ENCODE measurements at places on chromosomes 16 and 17. TPM values are rescaled to one million over a fixed set of nuclear protein-coding genes. Genes with fewer than 3 reads are reported as not detected.
A peak's percentile ranks its signal among the peaks of the same experiment; 100 is the strongest.

DNA sequence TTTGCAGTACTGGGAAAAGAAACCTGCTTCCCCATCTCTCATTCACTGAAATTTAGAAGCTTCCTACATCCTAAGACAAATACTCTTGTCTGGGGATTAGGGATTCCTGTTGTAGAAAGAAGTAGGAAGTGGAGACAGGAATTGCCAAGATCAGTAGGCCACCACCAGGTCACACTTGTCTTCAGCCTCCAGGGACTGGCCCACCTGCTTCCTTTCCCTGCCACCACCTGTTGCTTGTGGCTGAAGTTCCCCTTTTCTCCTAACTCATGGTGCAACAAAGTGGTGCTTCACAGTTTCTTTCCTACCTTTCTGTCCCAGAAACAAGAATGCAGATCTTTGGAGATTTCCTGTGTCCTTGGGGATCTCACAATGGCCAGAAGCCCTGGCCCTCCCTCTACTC lies 82.4 kb downstream of the WNT3 start:
- no peak for DNase-seq

Gene SPATA32
- 0.85 TPM for total RNA-seq

- no peak for DNase-seq
Measured at GRCh38 chr17:7755095-7755890, 37.7 kb downstream of the DNAH2 start.

Gene PRCD
- total RNA-seq: not detected

- DNase-seq: no peak
Measured at GRCh38 chr17:44006272-44006597, 1.8 kb downstream of the NAGS start.

- peak; percentile 92 for DNase-seq
Measured at GRCh38 chr17:50534222-50534978, 1.9 kb downstream of the EPN3 start.

DNA sequence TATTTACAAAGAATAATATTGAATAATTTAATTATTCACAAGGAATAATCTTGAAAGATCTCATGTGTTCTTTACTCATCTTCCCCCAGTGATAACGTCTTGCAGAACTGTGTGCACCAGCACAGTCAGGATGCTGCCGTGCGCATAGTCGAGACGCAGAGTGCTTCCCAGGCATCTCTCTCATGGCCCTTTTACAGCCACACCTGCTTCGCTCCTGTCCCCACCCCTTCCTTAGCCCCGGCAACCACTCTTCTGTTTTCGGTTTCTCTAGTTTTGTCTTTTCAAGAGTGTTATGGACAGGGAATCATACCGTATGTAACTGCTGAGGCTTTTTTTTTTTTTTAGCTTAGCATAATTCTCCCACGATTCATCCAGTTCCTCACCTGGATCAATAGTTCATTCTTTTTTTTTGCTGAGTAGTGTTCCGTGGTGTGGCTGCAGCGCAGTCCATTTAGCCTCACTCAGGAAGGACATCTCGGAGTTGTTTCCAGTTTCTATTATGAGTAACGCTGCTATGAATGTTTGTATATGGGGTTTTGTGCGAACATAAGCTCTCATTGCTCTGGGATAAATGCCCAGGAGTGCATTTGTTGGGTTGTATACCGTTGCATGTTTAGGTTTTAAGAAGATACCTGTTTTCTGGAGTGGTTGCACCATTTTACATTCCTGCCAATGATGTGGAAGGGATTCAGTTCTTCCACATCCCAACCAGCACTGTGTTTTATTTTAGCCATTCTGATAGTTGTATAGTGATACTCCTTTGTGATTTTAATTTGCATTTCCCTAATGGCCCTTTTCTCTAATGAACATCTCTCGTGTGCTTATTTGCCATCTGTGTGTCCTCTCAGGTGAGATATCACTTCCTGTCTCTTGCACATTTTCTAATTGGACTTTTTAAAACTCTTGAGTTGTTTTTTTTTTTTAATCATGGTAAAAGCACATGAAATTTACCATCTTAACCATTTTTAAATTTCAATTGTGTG lies 47.6 kb downstream of the SEC14L1 start:
- no peak for DNase-seq

GRCh38 chr17:39002991-39003715 lies 36.0 kb upstream of the FBXO47 start:
- no peak for DNase-seq

Gene BAIAP2
- total RNA-seq: 58.8 TPM

Data from Calu3 (cell line).